ENCODE measurements at places on chromosomes 16 and 17.

- no peak for DNase-seq
Measured at GRCh38 chr17:29344201-29344856, 45.8 kb upstream of the TAOK1 start.

- DNase-seq, result no peak
Measured at GRCh38 chr17:82089723-82090548, 8.1 kb downstream of the FASN start.

DNA sequence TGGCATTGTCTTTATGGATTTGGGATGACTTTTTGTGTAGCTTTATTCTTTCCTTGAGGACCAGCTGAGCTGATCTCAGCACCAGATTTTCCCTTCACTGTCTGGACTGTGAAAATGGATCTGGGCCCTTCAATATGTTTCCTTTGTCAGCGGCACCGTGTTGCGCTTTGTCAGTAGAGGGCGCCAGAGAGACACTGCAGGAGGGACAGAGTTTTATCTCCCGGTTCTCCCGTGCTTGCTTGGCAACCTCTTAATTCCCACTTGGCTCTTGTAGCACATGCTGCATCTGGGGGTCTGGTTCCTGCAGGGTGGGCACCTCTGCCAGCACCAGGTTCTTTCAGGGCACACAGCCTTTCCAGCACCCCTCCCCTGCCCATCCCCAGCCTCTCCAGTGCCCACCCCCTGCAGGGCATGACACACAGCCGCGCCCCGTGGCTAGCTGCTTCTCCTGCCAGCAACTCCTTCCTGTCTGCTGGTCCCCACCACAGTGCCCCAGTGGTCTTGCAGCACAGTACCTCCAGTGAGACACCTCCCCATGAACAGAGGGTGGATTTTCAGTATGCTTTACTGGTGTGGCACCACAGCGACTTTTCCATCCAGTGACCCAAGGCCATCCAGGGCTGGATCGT, 19.6 kb downstream of the OR1D5 start:
- DNase-seq, result no peak

DNA sequence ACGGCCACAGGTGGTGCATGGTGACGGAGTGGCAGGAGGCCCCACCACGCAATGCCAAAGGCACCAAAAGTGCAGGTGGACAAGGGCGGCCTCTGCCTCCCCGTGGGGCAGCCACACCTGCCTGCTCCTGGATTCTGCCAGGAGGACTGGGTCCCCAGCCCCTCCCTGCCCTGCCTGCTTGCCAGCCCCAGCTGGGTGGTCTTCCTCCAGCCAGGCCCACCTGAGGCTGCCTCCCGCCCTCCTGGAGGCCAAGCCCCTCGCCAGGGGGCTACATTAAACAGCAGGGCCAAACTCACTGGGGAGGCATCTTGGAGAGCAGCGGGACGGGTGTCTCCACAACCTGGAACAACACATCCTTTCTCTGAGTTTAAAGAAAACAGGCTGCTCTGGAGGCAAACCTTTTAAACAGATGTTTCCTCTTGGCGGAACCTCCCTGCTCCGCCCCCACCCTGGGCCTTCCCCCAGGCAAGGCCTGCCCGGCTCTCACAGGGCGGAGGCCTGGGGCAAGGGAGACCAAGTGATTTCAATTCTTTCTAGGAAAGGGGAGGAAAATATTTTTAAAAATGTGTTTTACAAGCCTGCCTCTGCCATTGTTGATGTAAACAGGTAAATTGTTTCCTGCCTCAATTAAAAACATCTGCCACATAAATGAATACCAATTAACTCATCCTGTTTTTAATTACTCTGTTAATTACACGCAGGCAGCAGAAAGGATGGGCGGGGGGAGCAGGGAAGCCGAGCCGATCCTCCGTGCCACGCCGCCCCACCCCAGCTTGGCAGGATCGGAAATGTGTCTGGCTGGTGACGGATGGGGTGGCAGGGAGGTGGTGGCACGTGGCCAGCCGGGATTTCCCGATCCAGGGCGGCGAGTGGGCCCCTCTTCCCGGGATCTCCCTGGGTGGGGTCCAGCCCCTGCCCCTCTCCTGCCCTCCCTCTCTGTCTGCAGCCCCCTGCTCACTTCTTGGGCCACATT, 54.4 kb upstream of the PABPN1L start:
- DNase-seq, result no peak

DNA sequence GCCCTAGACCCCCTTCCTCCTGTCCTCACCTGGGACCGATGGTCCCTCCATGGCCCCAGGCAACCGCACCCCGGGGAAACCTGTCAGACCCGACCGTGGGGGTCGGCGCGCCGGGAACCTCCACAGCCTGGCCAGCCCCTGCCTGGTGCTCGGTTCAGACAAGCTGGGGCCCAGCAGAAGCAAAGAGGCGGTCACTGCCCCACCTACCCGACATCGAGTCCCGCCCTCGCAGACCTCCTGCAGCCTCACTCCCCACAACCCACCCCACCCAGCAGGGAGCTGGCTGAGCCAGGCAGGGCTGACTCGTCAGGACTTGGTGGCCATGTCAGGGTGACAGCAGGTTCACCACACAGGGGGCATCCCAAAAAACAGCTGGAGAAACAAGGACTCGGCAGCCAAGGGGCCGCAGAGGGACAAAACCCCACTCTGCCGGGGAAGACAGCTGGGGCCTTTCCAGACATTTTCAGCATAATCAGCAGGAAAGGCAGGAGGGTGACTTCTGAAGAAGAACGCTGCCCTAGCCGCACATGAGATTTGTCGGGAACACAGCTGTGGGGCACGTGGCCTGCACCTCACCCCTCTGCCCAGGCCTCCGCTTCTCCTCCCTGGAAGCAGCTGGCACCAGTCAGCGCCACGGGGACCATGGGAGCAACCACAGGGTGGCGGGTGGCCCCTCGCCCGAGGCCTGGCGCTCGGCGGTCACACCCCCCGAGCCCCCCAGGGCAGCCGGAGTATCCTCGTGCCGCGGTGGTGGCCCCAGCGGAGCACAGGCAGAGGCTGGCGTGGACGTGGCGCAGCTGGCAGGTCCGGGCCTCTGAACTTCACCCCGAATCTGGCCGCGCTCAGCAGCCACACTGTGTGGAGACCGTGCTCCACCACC, 22.9 kb downstream of the GNPTG start:
- no peak for DNase-seq

GRCh38 chr16:56462064-56462796, 10.9 kb downstream of the OGFOD1 start:
- DNase-seq, result no peak

GRCh38 chr17:66494023-66494803, 191.8 kb downstream of the PRKCA start:
- DNase-seq, result no peak

GRCh38 chr16:19497176-19497575, 24.7 kb downstream of the GDE1 start:
- no peak for DNase-seq

DNA sequence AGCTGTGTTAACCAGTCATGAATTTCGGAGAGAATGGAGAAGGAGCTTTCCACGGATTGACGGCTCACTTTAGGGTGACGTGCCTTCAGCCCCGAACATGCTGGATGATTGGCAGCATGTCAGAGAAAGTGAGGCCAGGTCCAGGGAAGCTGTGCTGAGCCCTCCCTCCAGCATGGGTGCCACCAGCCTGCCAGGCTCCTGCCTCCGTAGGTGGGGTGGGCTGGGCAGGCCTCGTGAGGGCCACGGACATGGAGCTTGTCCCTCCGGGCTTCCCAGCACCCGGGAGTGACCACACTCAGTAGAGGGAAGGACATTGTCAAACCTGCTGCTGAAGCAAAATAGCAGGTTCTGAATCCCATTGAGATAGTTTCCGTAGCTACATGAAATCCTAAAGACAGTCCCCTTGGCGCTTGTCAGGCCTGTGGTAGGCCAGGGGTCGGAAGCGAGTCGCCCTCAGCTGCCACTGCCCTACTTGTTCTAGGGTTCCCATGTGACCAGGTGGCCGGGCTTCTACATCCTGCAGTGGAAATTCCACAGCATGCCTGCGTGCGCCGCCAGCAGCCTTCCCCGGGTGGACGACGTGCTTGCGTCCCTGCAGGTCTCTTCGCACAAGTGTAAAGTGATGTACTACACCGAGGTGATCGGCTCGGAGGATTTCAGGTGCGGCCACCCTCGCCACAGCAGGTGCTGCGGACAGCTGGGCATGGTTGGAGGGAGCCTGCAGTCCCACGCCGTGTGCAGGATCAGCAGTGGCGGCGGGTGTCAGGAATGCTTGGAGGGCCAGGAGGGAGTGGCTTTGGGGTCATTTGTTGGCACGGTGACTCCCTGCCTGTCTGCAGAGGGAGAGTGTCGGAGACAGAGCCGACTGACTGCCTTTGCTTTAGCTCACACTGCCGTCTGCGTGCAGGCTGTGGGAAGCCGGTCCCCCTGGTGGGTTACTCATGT, 72.3 kb downstream of the SEC14L1 start:
- DNase-seq, result no peak

DNA sequence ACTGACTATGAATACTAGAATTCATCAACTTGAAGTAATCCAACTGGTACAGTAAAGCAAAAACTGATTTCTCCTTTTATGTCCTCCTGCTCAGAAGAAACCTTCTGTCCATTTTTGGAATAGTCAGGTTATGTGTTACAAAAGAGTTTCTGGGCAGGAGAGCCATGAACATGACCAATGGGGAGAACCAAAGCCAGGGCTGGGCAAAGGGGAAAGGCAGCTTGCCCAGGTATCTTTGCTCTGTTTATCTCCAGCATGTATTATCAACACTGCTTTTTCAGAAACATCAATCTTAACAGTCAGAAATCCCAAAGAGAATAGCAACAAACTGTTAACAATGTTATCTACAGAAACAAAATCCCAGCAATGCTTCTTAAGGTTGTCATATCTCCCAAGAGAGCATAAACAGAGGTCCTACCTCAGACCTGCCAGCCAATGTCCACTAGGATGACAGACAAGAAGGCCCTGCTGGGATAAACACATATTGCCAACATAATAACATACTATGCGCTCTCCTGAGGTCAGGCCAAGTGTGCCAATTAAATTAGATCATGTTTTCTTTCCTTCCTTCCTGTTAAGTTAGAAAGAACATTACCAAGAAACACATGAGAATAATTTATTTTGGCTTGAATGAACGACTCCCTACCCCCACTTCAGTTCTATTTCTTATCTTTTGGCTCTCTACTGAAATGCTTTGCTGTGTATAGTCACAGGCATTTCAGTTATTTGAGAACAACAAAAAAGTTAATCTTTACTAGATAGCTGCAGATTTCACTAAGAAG, 28.0 kb downstream of the BLMH start:
- no peak for DNase-seq

DNA sequence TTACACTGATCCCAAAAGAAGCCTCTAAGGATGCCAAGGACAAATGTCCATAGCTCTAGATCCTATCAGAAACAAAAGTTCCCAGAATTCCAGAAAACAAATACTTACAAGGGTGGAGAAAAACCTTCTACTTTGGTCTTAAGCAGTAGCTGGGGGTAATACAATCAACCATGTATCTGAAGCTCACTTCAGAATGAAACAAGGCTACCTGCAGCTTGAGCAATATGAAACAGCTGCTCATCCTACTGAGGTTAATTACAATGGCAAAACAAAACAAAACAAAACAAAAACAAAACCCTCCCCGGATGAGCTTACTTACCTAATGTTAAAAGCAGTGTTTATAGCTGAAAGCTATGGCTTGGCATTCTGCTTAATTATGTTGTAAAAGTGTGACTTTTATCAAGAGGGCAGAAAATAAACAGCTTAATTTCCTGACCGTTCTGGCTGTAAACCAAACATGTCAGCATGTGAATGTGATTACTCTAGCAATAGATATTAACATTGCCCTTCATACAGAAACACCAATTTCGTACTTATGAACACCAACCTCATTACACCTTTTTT, 10.5 kb downstream of the PDZD9 start:
- DNase-seq, result no peak
